ENCODE measurements at places on chromosomes 12 and 14.

- DNase-seq = no peak
Measured at GRCh38 chr12:44038411-44038810, 202.5 kb downstream of the TMEM117 start.

GRCh38 chr14:103849151-103849886, 1.9 kb upstream of the PPP1R13B start:
- DNase-seq = no peak

- peak; percentile 63 for DNase-seq
Measured at GRCh38 chr12:53221203-53222080, 10.6 kb downstream of the RARG start.

GRCh38 chr12:44816446-44817017, 59.6 kb downstream of the NELL2 start:
- no peak for DNase-seq

- DNase-seq = no peak
Measured at GRCh38 chr14:105394714-105395537, 3.4 kb upstream of the TEX22 start.

- no peak for DNase-seq
Measured at GRCh38 chr12:132617822-132618682, 524 bp upstream of the P2RX2 start.
